ENCODE measurements at places on chromosomes 11 and 22. TPM values are rescaled to one million over a fixed set of nuclear protein-coding genes. Genes with fewer than 3 reads are reported as not detected.

PKNOX2 gene
- 2.5 TPM for total RNA-seq

PPP6R3 gene
- total RNA-seq: 61.2 TPM

CLDN5 gene
- total RNA-seq: 40.5 TPM

OR5I1 gene
- total RNA-seq: not detected

C22orf31 gene
- total RNA-seq: not detected

PATE1 gene
- not detected for total RNA-seq

MPPED2 gene
- not detected for total RNA-seq

OR52B2 gene
- not detected for total RNA-seq

Data from cardiac atrium fibroblast (primary cell).